Central memory CD4-positive, alpha-beta T cell (primary cell): ENCODE measurements at places on chromosomes 12 and 14.

DNA sequence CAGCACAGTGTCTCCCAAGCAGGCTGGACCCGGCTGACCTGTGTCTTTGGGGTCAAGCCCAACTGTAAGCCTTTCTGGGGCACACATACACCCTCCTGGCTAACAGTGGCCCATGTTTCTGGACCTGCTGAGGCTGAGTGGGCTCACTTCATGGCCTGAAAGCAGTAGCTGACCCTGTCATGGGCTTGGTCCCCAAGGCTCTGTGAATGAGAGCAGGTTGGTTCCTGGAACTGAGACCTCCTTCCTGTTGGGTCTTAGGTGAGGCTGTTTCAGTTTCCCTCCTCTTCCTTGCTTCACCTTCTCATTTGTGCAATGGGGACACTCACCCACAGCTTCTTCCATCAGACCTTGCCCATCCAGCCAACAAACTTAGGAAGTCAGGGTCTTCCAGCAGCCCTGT lies 744 bp upstream of the IL25 start:
- no peak for DNase-seq

DNA sequence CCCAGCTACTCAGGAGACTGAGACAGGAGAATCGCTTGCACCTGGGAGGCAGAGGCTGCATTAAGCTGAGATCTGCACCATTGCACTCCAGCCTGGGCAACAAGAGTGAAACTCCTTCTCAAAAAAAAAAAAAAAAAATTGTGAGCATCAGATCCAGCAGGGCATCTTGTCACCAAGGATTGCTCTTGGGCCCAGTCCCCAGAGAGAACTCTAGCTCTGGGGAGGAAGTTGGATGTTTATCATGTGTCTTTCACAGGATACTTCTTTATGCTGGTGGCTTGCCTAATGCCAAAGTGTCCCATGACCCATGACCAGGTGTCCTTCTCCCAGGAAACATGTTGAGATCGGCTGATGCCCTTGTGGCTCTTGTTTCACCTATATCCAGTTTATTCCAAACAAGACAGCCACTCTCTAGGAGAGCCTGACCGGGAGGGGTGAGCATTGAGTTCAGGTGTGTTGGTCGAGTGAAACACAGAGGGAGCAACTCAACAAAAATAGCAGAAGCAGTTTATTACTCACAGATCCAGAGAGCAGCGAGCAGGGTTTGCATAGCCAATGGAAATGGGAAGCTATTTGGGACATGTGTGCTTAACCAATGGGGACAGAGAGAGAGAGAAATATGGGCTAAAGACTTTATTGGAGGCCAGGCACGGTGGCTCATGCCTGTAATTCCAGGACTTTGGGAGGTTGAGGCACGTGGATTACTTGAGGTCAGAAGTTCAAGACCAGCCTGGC lies 6.6 kb upstream of the TCHP start:
- DNase-seq, result no peak

DNA sequence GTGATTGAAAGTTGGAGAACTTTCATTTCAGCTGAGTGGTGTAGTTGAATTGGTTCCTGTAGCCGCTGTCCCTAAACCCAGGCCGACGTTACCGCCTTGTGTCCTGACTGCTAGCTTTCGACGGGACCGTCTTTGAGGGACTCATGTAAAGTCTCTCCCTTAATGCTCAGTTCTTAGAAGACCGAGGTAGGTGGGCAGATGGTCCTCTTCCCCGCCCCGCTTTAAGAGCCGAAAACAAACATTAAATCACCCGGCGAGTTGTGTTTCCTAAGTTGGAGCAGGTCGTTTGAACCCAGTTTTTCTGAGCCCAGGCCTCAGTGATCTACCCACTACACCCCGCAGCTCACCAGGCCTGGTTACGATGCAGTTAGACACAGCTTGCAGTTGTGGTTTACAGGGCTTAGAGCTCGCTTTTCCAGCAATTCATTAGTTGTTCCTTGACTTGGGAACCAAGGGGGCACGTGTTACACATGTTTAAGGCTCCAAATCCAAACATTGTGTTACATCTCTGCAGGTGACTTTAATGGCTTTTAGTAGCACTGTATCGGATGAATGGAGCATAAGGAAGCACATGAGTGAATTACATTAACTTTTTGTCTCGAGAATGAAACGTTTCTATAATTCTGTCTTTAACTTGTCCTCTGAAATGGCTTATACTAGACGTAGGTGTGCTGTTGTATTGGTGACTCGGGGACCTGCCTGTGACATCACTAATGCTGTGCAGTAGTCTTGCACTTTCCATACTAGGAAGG lies 790 bp downstream of the NEDD1 start:
- DNase-seq, result peak; percentile 31

GRCh38 chr14:102973706-102974285 lies 51.3 kb downstream of the AMN start:
- DNase-seq, result no peak

- no peak for DNase-seq
Observed at GRCh38 chr12:14567351-14568162, at the start of gene PLBD1. Gene PLBD1, minus strand, starts transcription at chr12:14567883. Its CDS starts 187 bp downstream, at chr12:14567696.

DNA sequence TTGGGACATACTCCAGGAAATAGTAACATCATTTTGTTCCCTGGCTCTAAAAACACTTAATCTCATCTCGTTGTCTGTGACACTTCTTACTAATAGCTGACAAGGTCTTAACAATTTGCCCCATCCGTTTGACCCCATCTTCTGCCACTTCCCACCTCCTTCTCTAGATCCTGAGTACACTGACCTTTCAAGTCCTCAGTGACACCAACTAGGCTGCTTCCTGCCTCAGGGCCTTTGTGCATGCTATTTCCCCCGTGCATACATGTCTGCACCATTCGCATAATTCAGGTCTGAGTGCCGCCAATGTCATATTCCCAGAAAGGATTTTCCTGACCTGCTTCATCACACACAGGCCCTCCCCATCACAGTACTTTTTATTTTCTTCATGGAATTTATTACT lies 70.6 kb upstream of the CCND2 start:
- DNase-seq, result no peak

DNA sequence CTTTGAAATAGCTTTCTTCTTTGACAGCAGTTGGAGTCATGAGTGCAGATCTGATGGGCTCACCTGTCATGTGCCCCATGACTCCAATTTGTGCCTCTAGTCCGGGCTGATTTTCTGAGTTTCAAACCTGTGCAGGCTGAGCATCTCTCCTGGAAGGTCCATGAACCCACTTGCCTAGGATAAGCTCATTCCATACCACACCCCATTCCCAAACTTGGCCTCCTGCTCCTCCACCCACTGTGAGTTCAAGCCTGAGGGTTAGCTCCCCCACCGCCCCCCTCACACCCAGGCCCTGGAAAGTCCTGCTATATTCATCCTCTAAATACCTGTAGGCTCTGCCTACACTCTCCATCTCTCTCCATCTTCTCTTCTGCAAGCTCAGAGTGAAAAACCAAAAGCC lies 126.8 kb upstream of the VRK1 start:
- no peak for DNase-seq

GRCh38 chr12:3473844-3474243 lies 17.2 kb upstream of the PRMT8 start:
- no peak for DNase-seq

DNA sequence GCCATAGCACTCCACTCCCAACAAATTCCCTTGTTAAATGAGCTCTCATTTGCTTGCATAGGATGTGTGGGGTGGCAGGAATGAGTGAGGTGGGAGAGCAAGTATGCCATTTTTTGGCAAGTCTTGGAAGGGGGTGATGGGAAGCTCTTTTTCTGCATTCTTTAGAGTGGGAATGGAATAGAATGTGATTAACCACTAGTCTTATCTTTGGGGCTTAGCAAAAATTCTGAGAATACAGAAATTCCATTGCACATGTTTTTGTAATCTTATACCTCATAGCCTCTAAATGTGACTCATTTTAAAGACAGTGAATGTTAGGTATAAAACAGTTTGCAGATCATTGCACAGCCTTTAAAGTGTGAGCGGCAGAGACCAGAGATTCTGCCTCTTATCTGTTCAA lies 28.4 kb upstream of the NEDD1 start:
- no peak for DNase-seq

DNA sequence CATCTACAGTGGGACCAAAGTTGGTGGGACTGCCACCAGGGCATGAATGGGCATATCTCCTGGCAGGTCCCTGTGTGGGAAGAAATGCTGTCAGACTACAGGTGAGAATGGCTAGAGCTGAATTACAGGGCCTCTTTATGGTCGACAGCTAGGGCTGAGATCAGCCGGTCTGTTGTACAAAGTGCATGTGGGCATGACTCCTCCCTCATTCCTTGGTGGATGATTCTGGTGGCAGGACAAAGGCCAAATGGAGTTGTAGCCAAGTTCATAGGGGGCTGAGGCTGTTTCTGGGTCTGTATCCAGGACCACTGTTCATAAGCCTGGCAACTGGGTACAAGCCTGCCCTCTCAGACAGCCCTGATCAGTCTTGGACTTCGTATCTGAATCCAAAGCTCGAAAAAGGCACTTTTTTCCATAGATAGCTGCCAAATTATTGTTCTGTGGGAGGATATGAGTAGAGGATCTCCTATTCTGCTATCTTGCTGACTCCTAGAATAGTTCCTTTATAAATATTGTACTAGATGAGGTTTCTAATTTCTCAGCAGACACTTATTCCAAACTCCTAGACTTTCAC lies 460.8 kb downstream of the TMEM117 start:
- DNase-seq, result no peak

DNA sequence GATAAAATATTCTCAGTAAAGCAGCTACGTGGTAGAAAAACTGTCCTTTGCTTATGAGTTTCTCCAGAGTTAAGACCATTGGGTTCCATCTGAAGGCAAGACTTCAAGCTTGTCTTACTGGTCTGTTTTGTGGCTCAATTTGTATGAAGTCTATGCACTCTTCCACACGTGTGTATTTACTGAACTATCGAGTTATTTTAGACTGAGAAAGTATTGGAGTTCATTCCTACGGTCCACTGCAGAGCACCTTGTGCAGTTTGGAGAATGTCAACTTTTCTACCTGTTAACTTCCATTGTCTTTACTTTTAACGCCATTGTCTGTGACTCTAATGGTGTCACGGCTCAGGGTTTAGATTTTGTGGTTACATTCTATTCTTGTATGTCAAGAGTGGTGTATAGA lies 3.7 kb downstream of the HIF1A start:
- no peak for DNase-seq

GRCh38 chr14:68548194-68549076 lies 244.4 kb downstream of the ZFP36L1 start:
- DNase-seq, result no peak

DNA sequence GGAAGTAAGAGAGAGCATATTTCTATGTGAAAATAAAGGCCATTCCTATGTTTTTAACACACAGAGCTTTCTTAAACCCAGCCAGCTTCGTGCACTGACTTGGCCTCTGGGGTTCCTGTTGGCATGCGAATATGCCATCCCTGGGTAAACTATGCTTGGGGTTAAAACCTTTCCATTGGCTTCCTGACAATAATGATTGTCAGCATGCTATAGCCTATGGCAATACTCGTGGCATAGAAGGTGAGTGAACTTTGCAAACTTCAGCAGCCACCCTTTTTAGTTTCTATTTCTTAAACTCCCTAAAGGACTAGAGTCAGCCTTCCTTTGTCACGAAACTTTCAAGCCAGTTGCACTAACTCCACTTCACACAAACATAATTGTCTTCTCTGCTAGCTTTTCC lies 148.4 kb upstream of the RGS6 start:
- no peak for DNase-seq

- no peak for DNase-seq
Observed at GRCh38 chr12:95253386-95253785, 35.8 kb downstream of the VEZT start.

GRCh38 chr12:123656392-123656791 lies 14.5 kb upstream of the TCTN2 start:
- DNase-seq, result no peak
